ENCODE measurements at places on chromosomes 12 and 14.

DNA sequence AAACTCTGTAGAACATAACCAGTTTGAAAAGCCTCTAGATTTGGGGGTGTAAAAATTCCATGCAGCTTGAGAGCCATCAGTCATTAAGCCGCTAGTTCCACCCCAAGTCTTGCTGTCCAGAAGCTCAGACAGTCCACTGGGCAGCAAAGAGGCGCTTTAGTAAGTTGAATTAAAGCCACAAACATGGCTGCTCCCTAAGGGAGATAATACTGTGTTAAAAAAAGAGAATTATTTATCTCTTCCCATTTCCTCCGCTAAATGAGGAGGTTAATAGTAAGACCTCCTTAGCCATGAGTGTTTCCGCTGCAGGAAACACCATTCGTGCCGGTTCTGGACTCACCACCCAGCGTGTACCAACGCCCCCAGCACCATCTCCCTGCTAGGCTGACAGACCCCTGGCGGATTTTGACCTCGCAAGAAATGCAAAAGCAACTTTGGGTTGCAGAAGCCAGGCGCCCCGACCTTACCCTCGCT lies 536 bp downstream of the TM7SF3 start:
- DNase-seq: no peak

DNA sequence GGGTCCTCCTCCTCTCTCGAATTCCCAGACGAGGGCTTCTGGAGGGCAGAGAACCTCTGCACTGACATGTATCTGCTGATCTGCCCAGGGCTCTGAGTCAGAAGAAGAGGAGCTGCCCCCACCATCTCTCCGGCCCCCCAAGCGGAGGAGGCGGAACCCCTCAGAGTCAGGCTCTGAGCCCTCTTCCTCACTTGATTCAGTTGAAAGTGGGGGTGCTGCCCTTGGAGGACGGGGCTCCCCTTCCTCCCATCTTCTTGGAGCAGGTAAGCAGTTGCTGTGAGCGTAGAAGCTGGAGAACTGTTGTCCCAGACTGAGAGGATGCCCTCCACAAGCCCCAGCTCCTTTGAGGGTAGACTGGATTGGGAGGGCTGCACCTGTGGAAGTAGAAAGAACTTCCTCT lies 19.8 kb downstream of the PRPF40B start:
- DNase-seq: no peak

DNA sequence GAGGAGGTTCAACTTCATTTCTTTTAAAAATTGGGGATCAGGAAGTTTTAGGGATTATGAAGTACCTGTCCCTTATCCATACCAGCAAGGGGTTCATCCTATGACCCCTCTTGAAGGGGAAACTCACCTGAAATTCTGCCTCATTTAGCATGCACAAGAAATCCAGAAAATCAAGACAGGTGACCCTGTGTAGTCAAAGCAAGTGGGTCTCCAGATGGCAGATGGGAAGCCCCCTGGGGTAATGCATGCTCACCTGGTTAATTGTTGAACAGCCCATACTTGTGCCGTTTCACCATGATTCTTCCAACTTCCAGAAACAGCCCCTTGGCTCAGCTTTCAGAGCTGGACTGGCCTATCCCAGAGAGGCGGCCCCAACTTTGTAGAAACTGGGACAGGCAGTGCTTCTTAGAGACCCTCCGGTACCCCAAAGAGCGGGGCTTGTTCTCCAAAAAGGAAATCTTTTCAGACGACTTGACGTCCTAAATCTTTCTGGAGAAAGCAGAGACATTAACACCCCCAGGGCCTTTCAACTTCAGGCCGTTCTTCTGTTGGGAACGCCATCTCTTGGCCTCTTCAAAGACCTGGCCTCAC lies 66.3 kb upstream of the ESRRB start:
- DNase-seq: no peak

- no peak for DNase-seq
These were observed 24.7 kb upstream of the DNAAF2 start for GRCh38 chr14:49659526-49660455.

DNA sequence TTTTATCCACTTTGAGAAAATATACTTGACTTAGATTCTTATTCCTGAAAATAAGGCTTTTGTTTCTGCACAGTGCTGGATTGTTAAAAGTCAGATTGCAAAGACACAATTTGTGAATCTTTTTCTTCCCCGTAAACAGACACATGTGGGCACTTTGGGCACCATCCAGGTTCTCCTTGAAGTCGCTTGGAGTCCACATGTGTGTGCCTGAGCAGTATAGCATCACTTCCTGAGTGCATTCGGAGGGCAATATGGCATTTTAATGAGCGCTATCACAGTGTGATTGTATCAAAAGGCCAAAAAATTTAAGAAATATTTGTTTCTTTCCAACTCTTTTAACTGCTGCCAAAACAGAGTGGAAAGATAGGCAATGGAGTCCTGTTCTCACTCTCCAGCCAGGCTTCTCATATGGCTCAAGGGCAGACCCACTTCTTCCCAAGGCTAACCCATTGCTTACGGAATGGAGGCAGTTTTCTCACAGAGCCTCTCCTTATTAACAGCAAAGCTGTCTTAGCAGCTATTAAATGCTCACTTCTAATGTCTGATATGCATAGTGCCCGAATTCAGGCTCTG lies 397.1 kb downstream of the EGLN3 start:
- DNase-seq: no peak

DNA sequence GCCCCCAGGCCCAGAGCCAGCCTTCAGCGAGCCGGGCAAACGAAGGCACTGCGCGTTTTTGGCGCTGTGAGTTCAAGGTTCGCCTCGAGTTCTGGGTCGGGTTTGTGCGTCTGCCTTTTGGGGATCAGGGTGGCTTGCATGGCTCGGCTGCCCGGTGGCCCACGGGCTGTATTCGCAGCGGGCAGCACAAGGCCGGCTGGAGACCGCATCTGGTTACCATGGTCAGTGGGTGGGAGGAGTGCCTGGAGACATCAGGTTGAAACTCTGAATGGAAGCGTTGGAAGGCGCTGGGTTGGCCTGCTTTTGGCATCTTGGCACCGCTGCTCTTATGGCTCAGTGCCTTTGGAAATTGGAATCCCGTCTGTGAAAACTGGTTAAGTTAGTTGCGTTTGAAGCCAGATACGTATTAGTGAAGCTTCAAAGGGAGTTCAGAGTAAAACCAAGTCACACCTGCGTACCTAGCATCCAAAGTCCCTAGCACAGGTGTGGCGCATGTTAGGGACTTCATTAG lies 50.9 kb downstream of the SNAPC1 start:
- DNase-seq: no peak

GRCh38 chr12:9702255-9702654 lies 30.6 kb downstream of the CLECL1 start:
- no peak for DNase-seq

Data from NCI-H1417 treated with DMSO at 0.1 percent for 48 hours (cell line).